B cell (primary cell): ENCODE measurements at places on chromosomes 2 and 18.

GRCh38 chr2:129929321-129930290 lies 49.9 kb upstream of the RAB6C start:
- H3K27me3 ChIP-seq = no peaks in the 10 kb centered on the region
- no peaks in the 10 kb centered on the region for H3K36me3 ChIP-seq
- H3K4me1 ChIP-seq = no peaks in the 10 kb centered on the region
- H3K4me3 ChIP-seq = no peak overlapping the region
- no peak for DNase-seq

DNA sequence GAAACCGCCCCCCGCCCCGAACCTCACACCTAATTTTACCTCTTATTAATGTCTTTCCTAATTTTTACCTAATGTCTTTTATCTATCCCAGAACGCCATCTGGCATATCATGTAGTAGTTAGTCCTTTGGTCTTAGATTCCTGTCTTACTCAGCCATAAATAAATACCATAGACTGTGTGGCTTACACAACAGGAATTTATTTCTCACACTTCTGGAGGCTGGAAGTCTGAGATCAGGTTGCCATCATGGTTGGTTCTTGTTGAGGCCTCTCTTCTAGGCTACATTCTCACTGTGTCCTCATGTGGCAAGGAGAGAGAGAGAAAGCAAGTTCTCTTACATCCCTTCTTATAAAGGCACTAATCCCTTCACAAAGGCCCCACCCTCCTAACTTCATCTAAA lies 46.8 kb downstream of the RHBDD1 start:
- no peak overlapping the region for H3K27ac ChIP-seq
- no peaks in the 10 kb centered on the region for H3K27me3 ChIP-seq
- H3K4me1 ChIP-seq = no peaks in the 10 kb centered on the region
- no peaks in the 10 kb centered on the region for H3K36me3 ChIP-seq

- no peak overlapping the region for H3K4me3 ChIP-seq
- DNase-seq = no peak
- no peaks in the 10 kb centered on the region for H3K27me3 ChIP-seq
- no peak overlapping the region for H3K27ac ChIP-seq
These were observed 543.4 kb downstream of the IRS1 start for GRCh38 chr2:226256237-226256636.

DNA sequence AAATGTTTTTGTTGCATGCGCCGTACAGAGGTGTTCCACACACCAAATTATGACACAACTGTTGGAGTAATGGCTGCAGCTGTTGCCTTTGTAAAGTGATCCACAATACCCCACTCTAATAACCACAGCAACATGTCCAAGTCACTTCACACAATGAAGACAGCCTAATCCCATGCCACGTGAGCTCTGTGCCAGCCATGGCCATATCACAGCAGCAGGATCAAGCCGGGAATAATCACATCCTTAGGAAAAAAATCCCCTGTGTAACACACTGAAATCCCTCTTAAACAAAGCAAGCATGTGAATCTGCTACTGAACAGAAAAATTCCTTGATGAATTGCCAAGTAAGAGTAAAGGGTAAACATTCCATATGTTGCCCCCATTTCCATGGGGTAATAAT lies 179.5 kb upstream of the PARD3B start:
- H3K27me3 ChIP-seq = no peaks in the 10 kb centered on the region
- H3K4me1 ChIP-seq = no peaks in the 10 kb centered on the region
- H3K4me3 ChIP-seq = no peak overlapping the region
- no peak overlapping the region for H3K27ac ChIP-seq

GRCh38 chr2:16525265-16525887 lies 140.3 kb downstream of the CYRIA start:
- H3K4me1 ChIP-seq = no peaks in the 10 kb centered on the region
- H3K36me3 ChIP-seq = no peaks in the 10 kb centered on the region
- H3K27me3 ChIP-seq = no peaks in the 10 kb centered on the region
- peak; percentile 13 for DNase-seq
- no peak overlapping the region for H3K27ac ChIP-seq
- no peak overlapping the region for H3K4me3 ChIP-seq

DNA sequence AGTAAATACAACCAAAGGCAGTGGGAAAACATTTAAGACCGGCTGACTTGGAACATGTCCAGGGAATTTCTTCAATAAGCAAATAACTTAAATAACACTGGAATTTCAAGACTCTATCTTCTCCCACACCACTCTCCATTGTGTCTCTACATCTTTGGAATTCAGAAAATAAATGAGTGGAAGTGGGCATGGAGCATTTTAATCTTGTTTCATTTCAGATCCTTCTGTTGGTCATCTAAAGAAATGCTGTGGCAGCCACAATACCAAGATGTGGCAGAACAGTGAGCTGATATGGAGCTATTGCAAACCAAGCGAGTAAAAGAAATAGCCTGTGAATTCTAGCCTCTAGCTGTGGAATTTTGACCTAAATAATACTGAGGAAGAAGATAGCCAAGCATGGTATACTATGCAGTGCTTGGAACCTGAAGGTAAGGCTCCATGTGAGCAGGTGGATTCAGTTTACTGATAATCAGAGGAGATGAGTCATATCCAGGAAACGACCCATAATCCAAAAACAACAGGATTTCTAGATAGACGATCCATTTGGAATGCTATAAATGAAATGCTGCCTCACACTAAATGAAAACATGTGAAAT lies 157.1 kb upstream of the SCN7A start:
- no peak overlapping the region for H3K27ac ChIP-seq
- no peak overlapping the region for H3K4me3 ChIP-seq
- no peaks in the 10 kb centered on the region for H3K27me3 ChIP-seq
- no peak for DNase-seq
- no peaks in the 10 kb centered on the region for H3K36me3 ChIP-seq

DNA sequence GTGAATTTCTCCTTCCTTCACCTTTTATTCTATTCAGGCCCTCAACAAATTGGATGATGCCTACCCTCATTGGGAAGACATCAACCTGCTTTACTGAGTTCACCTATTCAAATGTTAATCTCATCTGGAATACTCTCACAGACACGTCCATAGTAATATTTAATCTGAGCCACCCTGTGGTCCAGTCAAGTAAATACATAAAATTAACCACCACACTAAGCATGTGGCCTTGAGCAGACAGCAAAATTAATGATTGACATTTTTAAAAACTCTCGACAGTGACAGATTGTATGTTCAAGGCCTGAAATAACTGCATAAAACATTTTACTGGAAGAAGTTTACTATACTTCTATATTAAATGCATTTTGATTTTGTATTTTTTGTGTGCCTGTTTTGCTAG lies 540.6 kb upstream of the GCFC2 start:
- H3K27ac ChIP-seq = no peak overlapping the region
- H3K27me3 ChIP-seq = no peaks in the 10 kb centered on the region
- no peak for DNase-seq
- H3K4me3 ChIP-seq = no peak overlapping the region
- H3K4me1 ChIP-seq = no peaks in the 10 kb centered on the region
- no peaks in the 10 kb centered on the region for H3K36me3 ChIP-seq

- peak overlapping the region; percentile 65 for H3K4me3 ChIP-seq
- peak; percentile 78 for DNase-seq
- peaks cover 39% of the 10 kb centered on the region for H3K4me1 ChIP-seq
- peak overlapping the region; percentile 67 for H3K27ac ChIP-seq
These were observed 3.6 kb downstream of the ZNF516 start for GRCh38 chr18:76491473-76491775.

DNA sequence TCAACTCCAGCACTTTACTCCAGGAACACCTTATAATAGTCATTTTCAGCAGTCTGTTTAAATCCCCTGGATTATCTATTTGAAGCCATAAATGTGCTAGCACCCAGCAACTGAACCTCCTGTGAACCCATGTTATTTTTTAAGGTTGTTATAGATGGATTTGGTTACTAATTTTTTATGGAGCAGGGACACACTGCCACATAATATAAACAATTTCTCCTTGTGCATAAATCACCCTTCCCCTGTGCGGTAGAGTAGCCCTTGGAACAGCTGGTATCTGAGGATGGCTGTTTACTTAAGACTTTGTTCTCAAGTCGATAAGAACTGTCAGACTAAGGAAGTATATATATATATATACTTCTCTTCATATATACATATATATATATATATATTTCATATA lies 367.4 kb downstream of the EPHA4 start:
- no peaks in the 10 kb centered on the region for H3K36me3 ChIP-seq
- no peak for DNase-seq
- no peak overlapping the region for H3K27ac ChIP-seq
- H3K27me3 ChIP-seq = no peaks in the 10 kb centered on the region
- H3K4me1 ChIP-seq = peaks cover 31% of the 10 kb centered on the region

DNA sequence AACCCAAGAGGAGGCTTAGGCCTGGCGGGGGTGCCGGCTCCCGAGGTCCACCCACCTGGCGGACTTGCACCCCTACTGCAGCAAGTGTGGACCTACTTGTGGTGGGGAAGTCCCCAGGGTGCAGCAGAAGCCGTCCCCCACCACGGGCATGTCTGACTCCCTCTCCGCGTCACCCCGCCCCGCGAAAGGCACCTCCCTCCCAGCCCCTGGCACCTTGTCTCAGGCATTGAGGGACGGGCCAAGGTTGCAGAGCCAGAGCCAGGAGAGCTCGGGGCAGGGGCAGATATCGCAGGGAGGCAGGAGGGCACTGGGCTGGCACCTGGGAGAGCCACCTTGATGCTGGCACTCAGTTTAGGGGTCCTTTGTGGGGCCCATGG lies 19.0 kb downstream of the CROCC2 start:
- no peak overlapping the region for H3K27ac ChIP-seq
- DNase-seq = no peak
- H3K27me3 ChIP-seq = no peaks in the 10 kb centered on the region
- H3K4me1 ChIP-seq = no peaks in the 10 kb centered on the region
- no peaks in the 10 kb centered on the region for H3K36me3 ChIP-seq

DNA sequence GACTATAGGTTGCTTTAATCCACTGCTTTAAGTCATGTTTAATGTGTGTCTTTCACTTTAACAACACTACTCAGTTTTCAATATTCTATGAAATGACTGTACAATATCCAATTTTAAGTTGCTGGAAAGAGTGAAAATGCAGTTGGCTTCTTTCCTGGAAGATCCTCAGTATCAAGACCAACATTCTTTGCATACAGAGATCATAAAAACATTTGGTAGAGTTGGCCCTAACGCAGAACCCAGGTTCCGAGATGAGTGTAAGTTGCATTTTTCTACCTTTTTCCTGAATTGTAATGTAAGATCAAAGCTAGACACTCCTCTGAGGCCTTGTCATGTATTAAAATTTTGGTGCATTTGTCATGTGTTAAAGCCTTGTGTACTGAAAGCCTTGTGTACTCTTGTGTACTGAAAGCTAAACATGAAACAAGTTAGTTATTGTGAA lies 42.9 kb upstream of the TNFRSF11A start:
- no peaks in the 10 kb centered on the region for H3K27me3 ChIP-seq
- H3K27ac ChIP-seq = no peak overlapping the region

- no peak overlapping the region for H3K27ac ChIP-seq
- H3K4me3 ChIP-seq = no peak overlapping the region
- no peaks in the 10 kb centered on the region for H3K4me1 ChIP-seq
- H3K27me3 ChIP-seq = no peaks in the 10 kb centered on the region
- no peak for DNase-seq
- H3K36me3 ChIP-seq = no peaks in the 10 kb centered on the region
These were observed 1521.5 kb upstream of the ZEB2 start for GRCh38 chr2:146041274-146041910.
